ENCODE measurements at places on chromosomes 3 and 15.

DNA sequence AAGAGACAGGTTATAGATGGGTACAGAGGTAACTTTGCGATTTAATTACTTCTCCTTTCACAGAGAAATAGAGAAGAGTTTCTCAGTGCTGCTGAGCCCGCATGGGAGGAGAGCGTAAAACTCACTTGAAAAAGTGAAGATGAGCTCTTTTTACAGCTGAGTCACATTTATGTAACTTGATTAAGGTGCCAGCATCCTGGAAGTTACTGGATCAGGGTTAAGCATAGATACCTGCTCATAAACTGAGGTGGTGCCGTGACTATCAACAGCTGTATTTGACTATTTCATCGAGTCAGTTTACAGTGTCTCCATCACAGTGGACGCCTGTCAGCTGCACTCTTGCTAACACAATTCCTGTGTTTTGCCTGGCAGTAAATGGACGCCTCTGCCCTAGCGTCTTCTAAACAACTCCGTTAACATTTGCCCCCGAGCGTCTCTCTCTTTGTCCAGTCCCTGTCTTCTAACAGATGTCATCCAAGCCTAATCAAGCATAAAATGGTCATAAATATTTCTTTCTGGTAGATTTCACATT, 414.6 kb downstream of the FOXP1 start:
- no peak for DNase-seq

- no peak for DNase-seq
Observed at GRCh38 chr15:56042498-56042897, 49.1 kb upstream of the NEDD4 start.

GRCh38 chr3:14154276-14154675, 24.1 kb downstream of the XPC start:
- no peak for DNase-seq

GRCh38 chr3:174620138-174620537, 239.0 kb upstream of the NAALADL2 start:
- no peak for DNase-seq

- no peak for DNase-seq
Observed at GRCh38 chr3:65048151-65048550, 360.4 kb upstream of the ADAMTS9 start.

GRCh38 chr15:79901958-79902357, 5.1 kb upstream of the MTHFS start:
- no peak for DNase-seq

GRCh38 chr3:172271386-172271976, 176.8 kb downstream of the GHSR start:
- no peak for DNase-seq

GRCh38 chr3:136366289-136366688, 116.1 kb downstream of the PCCB start:
- DNase-seq, result no peak

- DNase-seq, result no peak
Observed at GRCh38 chr3:172310428-172310760, 137.9 kb downstream of the GHSR start.

GRCh38 chr3:159765030-159765859, 223.4 kb upstream of the IL12A start:
- peak; percentile 99 for DNase-seq

DNA sequence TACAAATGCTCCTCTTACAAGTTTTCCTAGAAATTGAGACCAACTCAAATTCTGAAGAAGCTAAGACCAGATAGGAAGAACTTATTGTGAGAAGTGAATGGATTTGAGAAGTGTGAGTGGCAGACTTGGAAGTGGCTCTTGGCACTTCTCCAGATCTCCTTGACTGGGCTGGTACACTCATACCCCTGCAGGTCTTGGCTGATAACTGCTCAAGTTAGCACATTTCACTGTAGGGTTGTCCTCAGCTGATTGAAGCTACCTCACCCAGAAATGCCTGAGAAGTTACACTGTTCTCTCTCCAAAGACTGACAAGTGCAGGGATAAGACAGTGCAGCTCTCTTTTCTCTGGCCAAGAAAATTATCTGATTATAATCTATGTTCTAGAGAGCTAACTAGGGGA, 16.5 kb upstream of the CLDN1 start:
- DNase-seq, result peak; percentile 61

DNA sequence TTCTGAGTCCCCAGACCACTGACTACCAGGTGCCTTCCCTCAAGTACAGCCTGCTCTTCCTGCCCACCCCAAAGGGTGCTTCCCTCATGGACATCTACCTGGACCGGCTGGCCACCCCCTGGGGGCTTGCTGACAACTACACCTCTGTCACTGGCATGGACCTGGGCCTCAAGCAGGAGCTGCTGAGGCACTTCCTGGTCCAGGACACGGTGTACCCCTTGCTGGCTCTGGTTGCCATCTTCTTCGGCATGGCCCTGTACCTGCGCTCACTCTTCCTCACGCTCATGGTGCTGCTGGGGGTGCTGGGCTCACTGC, 9.3 kb downstream of the DISP2 start:
- no peak for DNase-seq

DNA sequence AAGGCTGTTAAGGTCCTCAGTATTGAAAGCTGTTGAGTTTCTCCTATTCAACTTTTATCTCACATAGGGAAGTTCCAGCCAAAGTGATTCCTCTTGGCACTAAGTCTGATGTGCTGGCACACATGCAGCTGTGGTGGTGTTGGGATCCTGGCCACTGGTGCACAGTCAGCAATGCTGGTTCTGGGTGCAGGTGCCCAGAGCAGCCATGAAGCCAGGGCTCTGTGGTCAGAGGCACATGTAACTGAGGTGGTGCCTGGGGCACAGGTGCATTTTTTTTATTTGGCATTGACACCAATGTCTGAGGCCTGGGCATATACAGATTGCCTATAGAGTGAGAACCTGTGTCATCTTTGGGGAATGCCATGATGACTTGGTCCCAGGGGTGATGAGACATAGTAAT, 271.4 kb downstream of the POLQ start:
- no peak for DNase-seq

DNA sequence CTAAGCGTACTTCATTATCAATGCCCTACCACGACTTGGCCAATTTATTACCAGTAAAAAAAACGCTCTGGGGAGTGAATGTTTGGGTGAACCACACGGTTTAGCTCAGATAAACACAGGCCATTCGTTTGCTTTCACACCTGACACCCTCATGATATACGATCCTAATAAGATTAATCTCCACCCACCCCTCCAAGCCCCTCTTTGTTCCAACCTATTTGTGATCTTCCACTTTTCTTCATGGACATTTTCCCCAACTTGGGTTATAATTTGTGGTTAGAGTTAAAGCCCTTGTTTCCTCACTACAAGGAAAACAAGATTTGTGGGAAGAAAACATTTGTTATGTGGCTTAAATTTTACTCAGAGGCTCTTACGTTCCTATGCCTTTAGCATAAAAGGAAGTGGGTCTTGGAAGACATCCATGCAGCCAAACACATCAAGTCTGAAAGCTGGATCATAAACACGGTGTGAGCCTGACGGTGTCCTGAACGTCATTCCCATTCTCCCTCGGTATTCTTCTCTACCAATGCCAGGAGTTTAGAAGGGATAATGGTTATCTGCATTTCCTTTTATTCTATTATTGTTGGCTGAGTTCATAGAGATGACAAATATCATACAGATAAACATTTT, 518.9 kb downstream of the NR2F2 start:
- DNase-seq, result peak; percentile 79

GRCh38 chr15:85583923-85584390, 203.6 kb downstream of the AKAP13 start:
- DNase-seq, result no peak

GRCh38 chr3:128170866-128171516, 17.7 kb downstream of the EEFSEC start:
- peak; percentile 73 for DNase-seq

- peak; percentile 1 for DNase-seq
Observed at GRCh38 chr3:78003090-78003489, 963.2 kb downstream of the ROBO2 start.

- DNase-seq, result no peak
Observed at GRCh38 chr15:27660676-27661075, 438.4 kb downstream of the OCA2 start.

DNA sequence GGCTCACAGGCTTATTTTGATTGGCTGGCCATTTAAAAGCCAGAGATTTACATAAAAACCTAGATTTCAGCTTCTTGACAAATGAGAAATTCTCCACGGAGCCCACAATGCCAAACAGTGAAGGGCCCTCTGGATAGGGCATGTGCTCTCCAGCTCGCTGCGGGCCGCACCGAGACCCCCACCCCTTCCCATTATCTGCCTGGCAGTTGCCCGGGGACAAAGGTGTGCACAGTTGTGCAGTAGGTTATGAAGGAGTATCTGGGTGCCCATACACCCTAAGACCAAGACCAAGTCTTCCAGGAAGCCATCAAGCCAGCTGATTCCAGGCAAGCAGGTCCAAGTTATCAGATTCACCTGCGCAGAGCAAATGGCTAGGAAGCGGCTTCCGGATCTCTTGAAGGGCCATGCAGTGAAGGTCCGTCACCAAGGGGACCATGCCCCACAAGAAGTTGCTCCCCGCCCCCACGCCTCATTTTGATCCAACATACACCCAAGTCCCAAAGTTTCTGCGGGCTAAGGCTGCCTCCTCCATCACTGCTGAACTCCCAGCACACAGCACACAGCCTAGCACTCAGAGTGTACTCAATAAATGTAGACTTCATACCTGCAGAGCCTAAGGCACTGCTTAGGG, 1.3 kb downstream of the MRPS25 start:
- DNase-seq, result no peak

GRCh38 chr15:40543631-40544294, 21.1 kb downstream of the CCDC32 start:
- no peak for DNase-seq

DNA sequence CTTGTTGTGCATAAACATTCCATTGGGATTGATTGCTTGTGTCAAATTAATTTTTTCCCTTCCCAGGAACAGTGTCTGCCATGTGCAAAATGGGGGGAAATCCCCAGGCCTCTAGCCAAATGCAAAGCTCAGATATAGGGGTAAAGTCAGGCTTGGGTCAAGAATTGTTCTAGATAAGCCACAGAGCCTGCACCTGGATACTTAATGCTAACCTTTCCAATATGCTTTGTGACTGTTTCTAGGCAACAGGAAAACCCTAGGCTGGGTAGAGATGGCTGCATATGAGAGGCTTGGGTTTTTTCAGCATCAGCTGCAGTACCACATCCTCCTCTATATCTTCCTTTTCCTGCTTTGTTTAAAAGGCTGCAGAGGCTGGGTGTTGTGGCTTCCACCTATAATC, 61.9 kb upstream of the ROPN1 start:
- no peak for DNase-seq

GRCh38 chr15:60372756-60373155, 25.0 kb downstream of the ANXA2 start:
- DNase-seq, result peak; percentile 59

DNA sequence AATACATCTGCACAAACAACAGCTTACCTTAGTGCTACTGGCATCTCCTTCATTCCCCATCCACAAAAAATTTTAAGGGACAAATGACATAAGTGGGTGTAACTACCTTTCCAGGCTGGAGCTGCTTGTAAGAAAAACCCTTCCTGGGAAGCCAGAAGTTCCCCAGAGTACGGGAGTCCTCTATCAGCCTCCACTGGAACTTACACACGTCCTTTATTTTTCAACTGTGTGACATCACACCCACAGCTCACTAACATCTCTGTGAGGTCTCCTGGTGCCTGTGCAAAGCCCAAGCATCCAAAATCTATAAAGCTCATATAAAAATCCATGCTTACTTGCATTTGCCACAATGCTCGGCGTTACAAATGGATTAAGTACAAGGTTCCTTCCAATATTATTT, 27.6 kb downstream of the LRIG1 start:
- DNase-seq, result no peak

- no peak for DNase-seq
Observed at GRCh38 chr3:117550766-117551165, 841.2 kb downstream of the TUSC7 start.

GRCh38 chr3:95120921-95121320, 1058.1 kb downstream of the NSUN3 start:
- no peak for DNase-seq

- DNase-seq, result no peak
Observed at GRCh38 chr3:29144807-29145206, 136.1 kb upstream of the RBMS3 start.

DNA sequence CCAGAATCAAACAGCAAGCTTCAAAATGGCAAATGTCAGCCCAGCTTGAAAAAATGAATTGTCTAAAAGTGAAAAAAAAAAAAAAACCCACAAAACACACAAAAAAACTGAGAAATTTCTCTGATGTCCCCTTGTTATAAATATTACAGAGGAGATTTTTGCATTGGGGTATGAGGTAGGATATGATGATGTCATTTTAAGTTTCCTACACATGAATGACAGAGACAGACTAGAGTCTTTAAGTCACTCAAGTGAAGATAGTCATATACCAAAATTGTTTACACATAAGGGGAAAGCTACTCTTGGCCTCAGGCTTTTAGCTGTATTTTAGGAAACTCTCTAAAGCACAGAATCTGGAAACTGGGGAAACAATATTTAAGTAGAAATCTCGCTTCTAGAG, 32.9 kb downstream of the TIMP4 start:
- DNase-seq, result no peak

- DNase-seq, result no peak
Observed at GRCh38 chr3:43369404-43370292, 83.3 kb downstream of the SNRK start.

GRCh38 chr3:20240154-20240883, 54.3 kb upstream of the SGO1 start:
- DNase-seq, result no peak

DNA sequence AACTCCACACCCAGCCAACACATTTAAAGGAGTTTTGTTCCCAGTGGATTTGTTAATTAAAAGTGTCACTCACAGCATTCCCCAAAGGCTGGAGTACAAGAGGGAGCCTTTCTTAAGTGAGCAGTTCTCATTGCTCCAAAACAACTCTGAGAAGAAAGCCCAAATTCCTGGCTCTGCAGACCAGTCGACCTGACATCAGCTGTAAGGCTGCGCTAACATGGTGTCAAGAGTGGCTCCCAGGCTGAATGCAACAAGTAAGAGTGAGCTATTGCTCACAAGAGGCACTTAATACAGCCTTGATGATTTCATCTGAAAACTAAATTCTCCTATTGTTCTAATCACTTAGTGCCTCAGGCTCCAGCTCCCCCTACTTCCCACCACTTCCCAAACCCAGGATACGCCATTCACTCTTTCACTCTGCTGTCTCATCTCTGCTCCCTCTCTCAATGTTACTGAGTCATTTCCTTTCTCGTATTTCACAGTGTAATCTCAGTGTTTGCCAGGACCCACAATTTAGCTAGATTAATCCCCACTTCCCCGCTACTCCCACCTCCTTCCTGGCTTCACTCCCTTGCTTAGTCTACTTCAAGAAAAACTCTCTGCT, 81.8 kb downstream of the WWTR1 start:
- DNase-seq, result peak; percentile 91

DNA sequence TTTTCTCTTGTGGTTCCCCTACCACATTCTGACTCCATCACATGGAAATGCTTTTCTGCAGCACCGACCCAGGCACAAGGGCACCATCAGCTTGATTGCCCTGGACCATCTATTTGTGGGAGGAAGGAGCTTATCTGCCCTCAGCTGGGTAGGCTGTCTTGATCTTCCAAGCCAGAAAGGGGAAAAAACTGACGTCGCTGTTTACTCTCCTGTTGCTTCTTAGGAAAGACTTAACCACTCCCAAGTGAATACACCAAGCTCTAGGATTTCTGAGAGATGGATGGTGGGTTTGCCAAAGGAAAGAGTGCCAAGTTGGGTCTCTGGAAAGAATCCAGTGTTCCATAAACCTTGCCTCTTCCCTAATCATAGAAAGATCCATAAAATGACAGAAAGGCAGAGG, 4.0 kb downstream of the TNFAIP8L3 start:
- no peak for DNase-seq

Measured in MG63 (cell line).